Fibroblast of lung (primary cell): ENCODE measurements at places on chromosomes 2 and 18.

- DNase-seq: no peak
Observed at GRCh38 chr2:3129867-3130266, 247.8 kb downstream of the EIPR1 start.

DNA sequence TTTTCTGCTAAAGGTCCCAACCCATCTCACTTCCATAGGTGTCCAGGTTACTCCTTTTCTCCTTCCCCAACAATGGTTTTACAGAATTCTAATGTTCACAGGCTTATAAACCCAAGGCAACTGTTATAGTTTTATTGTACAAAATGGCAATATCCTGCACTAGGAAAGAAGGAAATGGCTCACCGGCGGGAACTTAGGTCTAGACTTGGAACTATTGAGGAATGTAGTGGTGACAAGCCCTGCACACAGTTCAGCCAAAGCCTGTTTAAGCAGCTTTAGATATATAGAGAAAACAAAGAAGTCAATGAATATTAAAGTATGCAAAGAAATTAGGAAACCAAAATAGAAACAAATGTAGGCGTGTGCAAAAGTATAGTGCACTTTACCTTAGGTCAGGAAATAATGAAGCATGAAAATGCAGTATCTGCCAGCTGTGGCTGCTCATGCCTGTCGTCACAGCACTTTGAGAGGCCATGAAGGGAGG, 22.7 kb upstream of the KCNG3 start:
- no peak for DNase-seq

DNA sequence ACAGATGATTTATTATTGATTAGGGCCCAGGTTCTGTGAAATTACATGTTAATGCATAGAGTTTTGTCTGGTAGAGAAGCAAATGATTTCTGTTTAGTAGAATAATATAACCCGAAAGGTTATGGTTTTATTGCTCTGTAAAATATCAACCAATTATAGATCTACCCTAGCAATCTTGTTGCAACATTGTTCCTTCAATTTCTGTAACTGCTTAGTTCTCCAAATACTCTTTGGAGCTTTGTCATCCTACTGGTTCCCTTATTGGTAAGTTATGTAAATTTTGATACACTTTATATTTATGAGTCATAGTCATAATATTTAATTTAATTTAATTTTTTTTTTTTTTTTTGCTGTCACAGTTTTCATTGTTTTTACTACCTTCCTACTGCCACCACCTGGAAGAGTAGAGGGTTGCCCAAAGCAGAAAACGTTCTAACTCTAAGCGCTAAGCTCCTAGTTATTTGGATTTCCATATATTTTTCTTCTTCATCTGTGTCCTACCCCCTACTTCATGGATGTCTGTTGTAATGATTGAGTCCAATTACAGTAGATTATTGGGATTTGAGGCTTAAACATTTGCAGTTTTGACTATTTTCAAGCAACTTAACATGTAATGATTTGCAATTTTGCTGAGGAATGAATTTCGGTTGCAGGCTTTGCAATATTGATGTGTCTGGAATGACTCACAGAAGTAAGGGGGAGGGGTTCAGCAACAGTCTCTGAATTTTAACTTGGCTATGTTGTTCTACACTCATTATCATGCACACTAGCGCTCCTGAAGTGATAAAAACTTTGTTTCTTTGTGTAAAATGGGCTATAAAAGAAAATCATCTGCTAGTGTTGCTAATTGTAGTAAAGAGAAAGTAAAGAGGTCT, 51.1 kb downstream of the NABP1 start:
- peak; percentile 67 for DNase-seq

DNA sequence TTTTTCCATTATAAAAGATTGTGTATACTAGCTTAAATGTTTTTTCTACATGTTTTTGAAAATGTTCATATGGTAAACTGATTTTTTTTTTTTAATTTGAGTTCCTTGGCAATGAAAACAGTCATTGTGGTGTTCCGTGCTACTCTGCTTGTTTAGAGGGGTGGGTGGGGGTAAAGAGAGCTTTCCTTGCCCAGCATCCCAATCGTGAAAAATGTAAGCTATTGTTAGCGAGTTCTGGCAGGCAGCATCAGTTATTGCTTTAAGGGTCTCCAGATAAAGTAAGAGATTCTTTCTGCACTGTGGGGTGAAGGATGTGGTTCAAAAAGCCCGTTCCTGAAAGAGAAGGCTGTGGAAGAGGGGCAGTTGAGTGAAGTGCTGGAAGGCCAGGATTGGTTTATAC, 118.4 kb downstream of the TANC1 start:
- no peak for DNase-seq
